ENCODE measurements at places on chromosomes 11 and 22.
A peak's percentile ranks its signal among the peaks of the same experiment; 100 is the strongest.

GRCh38 chr11:93577286-93577685 is 34.1 kb upstream of the SMCO4 start:
- no peak for DNase-seq

- DNase-seq: no peak
Measured at GRCh38 chr11:120500414-120501071, 11.0 kb upstream of the GRIK4 start.

DNA sequence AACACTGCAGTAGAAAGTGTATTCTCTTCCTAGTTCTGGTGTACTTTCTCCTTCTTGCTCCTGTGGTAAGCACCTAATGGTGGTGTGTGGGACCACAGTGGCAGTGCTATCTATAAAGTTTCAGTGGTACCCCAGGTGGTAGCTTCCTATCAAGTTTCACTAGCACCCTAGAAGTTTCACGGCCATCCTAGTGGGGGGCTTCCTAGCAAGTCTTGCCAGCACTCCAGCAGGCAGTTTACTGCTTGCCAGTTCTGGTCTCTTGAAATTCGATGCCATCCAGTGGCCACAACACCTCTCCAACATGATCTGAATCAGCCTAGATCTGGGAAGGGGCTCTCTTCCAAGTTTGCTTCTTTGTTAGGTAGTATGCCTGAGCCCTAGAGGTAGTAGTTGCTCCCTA is 229.6 kb downstream of the SWAP70 start:
- DNase-seq: no peak

- DNase-seq: no peak
Measured at GRCh38 chr11:67561971-67562619, 21.5 kb upstream of the GSTP1 start.

DNA sequence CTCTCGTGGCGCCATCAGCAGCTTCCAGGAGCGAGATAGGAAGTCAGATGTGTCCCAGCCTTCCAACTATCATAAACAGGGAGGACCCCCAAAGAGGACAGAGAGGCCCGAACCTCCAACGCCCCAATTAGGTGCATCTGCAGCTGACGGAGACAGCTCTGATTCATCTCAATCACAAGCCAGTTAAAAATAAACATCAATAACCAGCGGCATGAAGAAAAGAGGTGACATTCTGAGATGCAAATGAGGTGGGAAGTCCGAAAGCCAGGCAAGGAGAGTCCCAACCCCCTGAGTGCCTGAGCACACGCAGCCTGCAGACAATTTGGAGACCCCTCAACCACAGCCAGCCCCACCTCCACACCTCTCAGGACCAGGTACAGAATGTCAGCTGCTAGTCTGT is 28.1 kb upstream of the IGSF9B start:
- DNase-seq: no peak

- no peak for DNase-seq
Measured at GRCh38 chr11:103609117-103610066, 427.0 kb upstream of the DDI1 start.

DNA sequence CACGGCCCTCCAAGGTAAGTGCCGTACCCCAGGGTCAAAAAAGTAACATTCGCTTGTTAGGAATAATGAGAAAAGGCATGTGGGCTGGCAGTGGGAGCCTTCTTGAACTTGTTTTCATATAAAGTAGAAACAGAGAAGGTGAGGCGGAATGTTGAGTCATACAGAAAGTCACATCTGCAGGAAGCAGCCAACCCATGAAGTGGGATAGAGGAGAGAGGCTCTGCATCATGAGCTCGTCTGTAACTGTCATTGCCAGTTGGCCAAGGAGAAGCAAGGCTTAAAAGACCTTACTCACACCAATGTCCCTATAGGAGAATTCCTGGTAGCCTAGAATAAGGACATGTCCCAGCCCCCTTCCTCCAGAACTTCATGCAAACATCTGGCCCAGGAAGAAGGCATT is 253.3 kb downstream of the BUD13 start:
- no peak for DNase-seq

DNA sequence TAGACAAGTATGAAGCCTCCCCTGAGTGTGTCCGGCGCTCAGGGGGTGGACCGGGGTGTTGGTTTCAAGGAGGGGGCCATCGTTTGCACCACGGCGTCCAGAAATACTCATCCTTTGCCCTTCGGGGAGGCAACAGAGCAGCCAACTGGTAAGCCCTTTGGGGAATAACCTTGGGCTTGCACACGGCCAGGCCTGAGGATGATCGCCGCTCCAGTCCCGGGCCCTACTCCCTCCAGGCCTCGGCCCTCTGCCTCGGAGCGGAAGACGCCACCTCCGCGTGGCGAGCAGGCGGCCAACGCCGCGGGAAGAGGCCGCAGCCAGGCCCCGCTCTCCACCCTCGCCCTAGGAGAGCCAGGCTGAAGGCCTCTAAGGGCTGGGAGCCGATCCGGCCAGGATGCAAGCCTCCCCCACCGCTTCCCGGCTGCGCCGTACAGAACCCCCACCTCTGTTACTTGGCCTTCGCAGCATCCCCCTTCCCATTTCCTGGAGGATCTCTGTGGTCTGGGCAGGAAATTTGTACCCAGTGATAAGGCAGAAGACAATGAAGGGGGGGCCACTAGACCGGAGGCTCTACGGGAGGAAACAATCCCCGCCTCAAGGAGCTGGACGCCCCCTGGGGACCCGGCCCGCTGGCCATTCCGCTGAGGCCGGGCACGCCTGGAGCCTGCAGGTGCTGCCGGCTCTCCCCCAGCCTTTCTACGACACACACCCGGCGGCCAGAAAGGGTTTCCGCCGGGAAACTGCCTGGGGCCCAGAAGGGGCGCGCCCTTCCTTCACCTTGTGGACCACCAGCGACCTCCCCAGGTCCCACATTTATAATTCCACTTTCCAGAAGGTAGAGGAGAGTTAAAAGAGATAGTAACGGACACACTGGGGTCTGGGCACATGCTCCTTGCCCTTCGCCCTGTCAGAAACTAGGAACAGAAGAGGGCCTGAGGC is 2.6 kb downstream of the ESAM start:
- peak; percentile 31 for DNase-seq

- DNase-seq: no peak
Measured at GRCh38 chr22:26095256-26095956, 73.9 kb upstream of the SEZ6L start.

GRCh38 chr11:2132246-2132645 is 6.9 kb downstream of the IGF2 start:
- DNase-seq: no peak

GRCh38 chr11:120599816-120600420 is 88.4 kb downstream of the GRIK4 start:
- no peak for DNase-seq

GRCh38 chr11:83159902-83160865 is 3.3 kb downstream of the PCF11 start:
- DNase-seq: no peak

DNA sequence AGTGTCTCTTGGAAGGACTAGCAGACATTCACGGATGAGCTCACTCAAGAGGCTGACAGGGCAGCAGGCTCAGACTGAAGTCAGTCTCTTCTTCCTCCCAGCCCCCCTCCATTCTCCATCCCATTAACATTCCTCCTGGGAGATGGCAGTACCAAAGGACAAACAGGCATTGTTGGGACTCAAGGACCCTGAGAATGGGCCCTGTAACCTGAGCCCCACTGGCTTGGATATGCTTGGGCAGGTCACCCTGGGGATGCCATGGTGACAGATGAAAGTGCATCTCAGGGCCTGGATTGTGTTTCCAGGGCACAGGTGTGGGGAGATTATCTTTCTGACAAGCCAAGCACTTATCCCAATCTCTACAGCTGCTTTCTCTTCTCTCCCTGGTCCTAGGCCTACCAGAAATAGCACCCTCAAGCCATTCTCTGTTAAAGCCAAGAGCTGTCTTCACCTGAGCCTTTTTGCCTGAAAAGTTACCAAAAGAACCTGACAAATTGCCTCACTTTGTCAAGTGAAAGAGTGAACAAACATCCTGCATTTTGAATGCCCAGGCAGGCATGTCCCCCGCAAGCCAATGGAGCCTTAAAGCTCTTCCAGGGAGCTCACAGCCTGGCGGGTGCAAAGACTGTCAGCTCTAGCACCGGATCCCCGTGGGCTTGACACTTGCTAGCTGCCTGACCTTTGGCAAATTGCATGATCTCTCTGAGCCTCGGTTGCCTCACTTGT is 366.0 kb upstream of the NARS2 start:
- no peak for DNase-seq

GRCh38 chr11:75386942-75387630 is 12.2 kb upstream of the RPS3 start:
- DNase-seq: no peak

DNA sequence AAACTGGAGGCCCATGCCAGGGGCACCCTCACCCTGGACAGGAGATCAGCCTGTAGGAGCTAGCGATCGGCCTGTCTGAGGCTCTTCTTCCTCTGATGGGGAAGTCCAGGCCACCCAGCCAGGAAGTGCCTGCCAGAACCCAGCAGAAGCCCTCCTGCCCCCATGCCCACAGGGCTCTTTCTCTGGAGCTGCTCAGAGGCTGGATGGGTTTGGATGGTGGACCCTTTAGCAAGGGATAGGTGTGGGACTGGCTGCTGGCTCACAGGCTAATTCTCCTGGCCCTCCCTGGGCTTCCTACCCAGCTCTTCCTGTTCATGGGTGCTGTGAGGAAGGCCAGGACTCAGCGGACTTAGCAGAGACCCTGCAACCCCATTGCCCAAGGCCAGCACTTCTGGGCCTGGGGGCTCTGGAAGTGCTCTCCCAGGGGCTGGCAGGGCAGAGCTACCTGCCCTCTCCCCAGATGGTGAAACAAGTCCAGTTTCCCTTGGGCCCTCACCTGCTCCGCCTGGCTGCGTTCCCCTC is 7.6 kb downstream of the FXYD2 start:
- DNase-seq: no peak

DNA sequence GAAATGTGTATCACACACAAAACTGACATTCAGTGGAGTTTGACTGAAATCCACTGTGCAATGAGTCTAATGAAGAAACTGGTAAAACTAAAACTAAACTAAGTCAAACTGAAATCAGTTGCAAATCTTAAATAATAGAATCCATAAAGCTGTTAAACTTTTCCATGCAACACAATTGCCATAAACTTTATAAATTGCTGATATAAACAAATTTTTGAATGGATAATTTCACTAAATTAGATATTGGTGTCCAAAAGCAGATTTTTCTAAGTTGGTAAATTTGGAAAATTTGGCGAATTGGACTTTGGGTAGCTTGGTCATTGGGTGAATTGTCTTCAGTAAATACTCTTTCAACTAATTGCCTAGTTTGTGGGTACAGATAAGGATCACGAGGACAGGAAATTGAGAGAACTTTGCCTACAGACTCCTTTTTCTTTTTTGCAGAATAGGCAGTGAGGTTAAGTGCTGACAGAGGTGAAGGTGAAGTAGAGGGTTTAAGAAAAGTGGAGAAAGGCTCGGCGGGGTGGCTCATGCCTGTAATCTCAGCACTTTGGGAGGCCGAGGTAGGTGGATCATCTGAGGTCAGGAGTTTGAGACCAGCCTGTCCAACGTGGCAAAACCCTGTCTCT is 12.8 kb downstream of the MRPL17 start:
- DNase-seq: no peak

DNA sequence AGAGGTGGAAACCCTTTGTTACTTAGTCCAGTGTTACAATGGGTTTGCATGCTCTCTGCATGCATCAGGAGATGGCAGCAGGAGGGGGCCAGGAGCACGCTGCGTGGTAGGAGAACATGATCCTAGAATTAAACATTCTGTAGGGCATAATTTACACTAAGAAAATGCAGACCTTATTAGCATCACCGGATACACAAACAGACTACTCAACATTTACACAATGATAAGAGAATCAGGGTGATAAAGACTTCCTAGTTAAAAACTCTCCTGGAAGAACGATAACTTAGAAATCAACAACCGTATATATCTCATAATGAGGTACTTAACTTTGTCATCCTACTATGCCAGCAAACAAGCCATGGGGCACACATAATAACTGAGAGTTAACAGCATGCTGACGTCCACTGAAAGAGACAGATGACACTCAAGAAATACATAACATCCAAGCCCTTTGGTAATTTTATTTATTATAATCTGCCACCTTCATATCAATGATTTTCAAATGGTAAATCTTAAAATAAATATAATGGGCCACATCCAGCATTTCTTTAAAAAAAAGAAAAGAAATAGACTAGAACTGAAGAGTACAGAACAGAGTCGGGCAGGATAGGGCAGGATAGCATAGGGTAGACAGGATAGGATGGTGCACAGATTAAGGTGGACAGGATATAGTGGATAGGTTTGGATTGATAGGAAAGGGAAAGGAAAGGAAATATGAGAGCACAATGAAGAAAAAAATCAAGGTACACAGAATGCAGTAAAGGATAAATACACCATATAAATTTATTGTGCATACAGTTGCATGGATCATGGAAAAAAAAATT is 27.5 kb downstream of the CADM1 start:
- no peak for DNase-seq
